ENCODE measurements at places on chromosomes 5 and 9.
A peak's percentile ranks its signal among the peaks of the same experiment; 100 is the strongest.

- no peak for DNase-seq
Measured at GRCh38 chr5:61526207-61526519, 194.1 kb downstream of the ZSWIM6 start.

GRCh38 chr5:89071941-89072331 is 189.0 kb upstream of the MEF2C start:
- DNase-seq, result peak; percentile 36

DNA sequence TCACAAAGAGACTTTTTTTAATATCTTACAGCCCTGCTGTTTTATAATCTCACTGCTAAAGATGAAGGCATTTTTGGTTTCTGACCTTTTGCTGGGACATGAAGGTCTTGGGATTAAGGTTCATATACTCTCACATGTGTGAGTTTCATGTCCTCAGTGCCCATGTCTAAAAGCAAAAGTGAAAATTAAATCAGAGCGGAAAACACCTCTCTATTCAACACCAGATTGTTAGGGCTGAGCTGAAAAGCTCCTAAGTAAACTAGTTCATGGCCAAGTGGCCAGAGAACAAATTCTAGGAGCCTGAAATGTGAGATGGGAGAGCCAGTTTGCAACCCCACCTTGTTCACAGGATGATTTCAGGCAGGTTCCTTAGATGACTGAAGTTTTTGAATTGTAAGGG is 110.9 kb downstream of the GRIA1 start:
- peak; percentile 12 for DNase-seq

GRCh38 chr9:86217076-86217755 is 42.2 kb downstream of the C9orf153 start:
- no peak for DNase-seq

DNA sequence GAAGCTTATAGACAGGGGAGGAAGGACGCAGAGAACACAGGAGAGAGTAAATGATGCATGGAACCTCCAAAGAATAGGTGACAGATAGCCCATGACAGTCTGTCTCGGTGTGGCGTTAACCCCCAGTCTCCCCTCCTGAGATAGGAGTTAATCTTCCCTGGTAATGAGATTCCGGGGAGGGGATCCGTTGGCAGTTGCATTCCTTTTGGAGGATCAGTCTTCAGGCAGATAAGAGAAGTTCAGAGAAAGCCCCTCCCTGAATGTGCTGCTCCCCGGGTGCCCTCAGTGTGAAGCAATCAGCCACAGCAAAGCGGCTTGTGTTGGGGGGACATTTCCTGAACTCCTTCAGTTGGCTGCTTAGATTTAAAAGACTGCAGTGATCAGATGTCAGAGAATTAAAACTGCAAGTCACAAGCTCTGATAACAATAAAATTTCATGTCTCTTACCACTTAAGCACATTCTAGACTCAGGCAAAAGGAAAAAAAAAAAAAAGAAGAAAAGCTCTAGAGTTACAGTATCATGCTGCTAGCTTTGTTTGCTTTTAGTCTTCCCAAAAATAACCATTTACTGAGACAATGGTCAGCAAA is 121.1 kb downstream of the EGFLAM start:
- no peak for DNase-seq

DNA sequence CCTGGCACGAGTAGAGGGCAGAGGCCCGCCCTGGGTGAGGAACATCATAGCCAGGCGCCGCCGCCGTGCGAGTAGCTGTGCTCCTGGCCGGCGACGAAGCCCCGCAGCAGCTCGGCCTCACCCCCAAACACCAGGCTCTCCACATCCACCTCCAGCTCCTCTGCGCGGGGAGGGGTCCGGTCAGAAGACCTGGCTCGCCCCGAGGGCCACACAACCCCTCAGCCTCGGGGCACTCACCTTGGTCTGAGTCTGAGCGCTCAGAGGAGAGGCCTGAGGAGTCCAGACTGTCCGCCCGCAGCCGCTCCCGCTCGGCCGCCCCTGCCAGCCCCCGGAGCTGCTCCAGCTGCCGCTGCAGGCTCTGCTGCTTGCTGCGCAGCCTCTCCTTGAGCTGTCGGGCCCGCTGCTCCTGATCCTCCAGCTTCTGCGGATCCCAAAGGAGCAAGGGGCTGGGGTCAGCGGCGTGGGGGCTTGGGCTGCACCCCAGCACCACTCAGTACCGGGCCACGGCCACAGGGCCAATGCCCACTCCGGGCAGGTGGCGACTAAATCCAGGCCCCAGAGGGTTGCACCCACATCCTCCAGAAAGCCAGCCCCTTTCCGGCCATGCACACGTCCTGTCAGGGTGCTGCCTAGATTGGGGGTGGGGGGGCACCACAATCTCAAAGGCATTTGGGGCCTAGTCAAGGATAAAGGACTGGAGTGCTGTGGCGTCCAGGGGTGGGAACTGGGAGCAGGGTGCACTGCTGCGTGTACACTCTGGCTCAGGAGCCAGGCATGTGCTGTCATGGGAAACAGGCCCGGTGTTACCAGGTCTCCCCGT is 3.9 kb downstream of the MXD3 start:
- DNase-seq, result no peak

DNA sequence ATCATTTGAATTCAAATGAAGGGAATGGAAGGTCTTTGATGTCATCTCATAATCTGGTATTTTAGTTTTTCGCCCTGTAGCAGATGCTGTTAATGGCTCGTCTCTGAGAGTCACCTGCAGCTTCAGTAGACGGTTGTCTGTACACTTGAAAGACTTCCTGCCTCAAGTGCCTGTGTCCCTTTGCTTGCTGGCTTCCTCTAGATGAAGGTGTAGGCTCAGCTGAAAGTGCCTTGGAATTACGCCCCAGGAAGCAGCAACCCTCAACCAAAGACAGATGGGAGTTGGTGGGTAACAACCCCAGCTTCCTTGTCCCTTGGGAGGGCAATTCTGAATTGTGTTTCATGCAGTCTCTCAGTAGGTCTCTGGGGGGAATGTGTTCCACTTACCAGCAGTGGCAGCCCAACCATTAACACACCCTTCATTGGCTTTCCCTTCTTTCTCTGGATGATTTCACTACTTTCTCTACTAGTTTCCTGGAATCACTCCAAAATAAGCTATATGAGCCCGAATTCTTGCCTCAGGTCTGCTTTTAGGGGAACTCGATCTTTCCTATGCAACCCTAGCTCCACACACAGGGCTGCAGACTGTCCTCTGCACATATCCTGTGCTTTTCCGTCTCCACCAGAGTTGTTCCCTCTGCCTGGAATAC is 395.6 kb downstream of the DMAC1 start:
- DNase-seq, result no peak

- DNase-seq, result no peak
Measured at GRCh38 chr9:68919661-68920060, 94.3 kb downstream of the PRKACG start.

- no peak for DNase-seq
Measured at GRCh38 chr5:112275671-112276070, 143.4 kb downstream of the EPB41L4A start.

Data from GM12864 (cell line).